ENCODE measurements at places on chromosomes 5 and 9.
A peak's percentile ranks its signal among the peaks of the same experiment; 100 is the strongest.

DNA sequence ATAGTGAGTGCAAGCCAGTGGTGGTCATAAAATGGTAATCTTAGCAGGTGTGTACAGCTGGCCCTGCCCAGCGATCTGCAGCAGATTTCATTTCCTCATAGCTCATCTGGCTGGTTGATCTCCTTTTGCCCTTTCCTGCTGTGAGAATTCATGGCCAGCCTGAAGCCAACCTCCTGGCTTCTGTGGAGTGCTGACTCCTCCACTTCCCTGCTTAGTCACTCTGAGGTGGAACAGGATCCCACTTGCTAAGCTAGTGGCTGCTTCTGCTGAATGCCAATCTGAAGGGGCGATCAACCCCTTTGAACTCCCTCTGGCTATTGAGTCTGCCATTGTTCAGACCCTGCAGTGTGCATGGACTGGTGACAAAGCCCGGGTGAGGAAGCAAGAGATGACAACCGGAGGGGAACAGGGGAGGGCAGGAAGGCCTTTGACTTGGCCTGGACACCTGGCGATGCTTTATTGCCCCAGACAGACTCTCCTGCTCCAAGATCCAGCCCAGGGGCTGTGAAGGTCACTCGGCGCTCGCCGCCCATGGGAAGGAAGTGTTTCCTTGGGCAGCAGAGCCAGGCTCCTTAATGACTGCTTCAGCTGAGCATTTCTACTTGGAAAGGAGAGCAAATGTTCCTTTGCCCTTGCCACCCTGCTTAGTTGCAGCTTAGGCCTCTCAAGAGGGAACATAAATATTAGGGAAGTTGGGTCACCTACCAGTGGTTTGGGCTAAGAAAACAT lies 341.1 kb downstream of the ZSWIM6 start:
- DNase-seq, result peak; percentile 7

DNA sequence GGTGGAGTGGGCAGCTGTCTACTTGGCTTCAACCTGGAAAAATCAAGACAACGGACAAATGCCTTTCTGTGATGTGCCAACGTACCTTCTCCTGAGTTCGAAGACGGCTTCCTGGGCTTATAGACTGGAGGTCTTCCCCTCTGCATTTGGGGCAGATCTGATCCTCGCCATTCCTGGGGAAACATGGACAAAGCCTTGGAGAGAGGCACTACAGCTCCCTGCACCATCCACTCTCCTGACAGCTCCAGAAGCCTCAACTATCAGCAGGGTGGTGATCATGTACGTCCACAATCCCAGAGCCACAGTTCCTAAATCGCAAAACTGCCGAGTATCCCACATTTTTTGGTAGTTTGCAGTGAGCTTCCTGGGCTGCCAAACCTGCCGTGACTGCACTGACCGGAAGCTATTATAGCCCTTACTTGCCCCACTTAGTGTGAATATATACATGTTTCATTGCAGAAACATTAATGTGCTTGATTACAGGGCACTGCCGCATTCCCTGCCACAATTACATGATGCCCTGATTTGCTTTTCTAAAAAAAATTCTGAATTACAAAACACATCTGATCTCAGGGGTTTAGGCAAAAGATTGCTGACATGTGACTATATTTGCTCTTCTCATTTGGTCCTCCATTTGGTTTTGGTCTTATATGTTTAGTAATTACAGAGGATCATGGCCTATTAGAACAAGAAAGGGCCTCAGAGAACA lies 2.8 kb downstream of the TRAF1 start:
- no peak for DNase-seq

- no peak for DNase-seq
Measured at GRCh38 chr5:62305358-62305714, 670 bp upstream of the KIF2A start.

DNA sequence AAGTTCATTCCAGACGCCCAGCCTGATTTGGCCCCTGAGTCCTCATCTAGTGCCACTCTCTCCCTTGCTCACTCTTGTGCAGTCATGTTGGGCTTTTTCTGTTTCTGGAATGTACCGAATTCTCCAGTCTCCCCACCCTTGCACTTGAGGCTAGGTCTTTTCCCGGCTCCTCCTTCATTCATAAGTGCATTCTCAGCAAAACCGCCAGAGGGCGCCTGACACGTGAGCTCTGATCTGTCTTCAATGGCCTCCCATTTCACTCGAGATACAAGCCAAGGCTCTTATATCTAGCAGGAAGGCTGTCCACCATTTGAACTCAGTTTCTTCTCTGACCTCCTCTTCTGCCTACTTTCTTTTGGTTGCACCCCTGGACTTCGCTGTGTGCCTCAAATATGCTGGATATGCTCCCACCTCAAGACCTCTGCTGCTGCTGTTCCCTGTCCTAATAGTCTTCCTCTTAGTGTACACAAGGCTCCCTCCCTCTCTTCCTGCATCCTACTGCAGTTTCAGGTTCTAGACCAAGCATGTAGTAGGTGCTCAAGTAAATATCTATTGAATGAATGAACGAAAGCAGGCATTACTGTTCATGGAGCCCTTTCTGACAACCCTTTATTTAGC lies 568.1 kb upstream of the WWC1 start:
- peak; percentile 87 for DNase-seq

- no peak for DNase-seq
Measured at GRCh38 chr5:52876456-52876855, 88.7 kb downstream of the ITGA1 start.

Data from fibroblast of skin of right quadriceps (primary cell).